GF-D8 (cell line): ENCODE measurements at places on chromosomes 2 and 18.

- no peak for DNase-seq
Observed at GRCh38 chr2:1874950-1875349, 130.6 kb upstream of the PXDN start.

- no peak for DNase-seq
Observed at GRCh38 chr2:211157856-211158463, 601.6 kb downstream of the CPS1 start.

DNA sequence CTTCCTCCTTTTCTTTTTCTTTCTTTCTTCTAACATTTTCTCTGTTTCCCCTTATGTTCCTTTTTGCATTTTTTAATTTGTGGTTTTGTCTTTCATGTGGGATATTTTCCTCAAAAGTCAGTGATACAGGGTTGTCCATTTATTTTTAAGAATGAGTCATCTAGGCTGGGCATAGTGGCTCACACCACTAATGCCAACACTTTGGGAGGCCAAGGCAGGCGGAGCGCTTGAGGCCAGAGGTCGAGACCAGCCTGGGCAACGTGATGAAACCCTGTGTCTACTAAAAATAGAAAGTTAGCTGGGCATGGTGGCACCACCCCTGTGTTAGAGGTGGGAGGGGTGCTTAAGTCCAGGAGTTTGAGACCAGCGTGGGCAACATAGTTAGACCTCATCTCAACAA, 35.8 kb downstream of the KATNAL2 start:
- no peak for DNase-seq

DNA sequence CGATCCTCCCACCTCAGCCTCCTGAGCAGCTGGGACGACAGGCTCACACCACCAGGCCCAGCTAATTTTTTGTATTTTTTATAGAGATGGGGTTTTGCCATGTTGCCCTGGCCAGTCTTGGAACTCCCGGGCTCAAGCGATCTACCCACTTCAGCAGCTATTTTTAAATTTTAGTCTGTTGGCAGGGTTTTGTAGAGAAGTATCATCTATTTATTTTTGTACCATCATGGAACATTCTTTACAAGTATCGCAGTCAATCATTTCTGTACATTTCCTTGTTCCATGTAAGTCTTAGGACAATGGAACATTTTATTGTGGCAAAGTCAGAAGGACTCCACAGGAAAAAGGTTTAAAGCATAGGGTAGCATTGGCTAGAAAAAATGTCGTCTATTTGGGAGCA, 94.6 kb downstream of the UGGT1 start:
- DNase-seq = no peak

DNA sequence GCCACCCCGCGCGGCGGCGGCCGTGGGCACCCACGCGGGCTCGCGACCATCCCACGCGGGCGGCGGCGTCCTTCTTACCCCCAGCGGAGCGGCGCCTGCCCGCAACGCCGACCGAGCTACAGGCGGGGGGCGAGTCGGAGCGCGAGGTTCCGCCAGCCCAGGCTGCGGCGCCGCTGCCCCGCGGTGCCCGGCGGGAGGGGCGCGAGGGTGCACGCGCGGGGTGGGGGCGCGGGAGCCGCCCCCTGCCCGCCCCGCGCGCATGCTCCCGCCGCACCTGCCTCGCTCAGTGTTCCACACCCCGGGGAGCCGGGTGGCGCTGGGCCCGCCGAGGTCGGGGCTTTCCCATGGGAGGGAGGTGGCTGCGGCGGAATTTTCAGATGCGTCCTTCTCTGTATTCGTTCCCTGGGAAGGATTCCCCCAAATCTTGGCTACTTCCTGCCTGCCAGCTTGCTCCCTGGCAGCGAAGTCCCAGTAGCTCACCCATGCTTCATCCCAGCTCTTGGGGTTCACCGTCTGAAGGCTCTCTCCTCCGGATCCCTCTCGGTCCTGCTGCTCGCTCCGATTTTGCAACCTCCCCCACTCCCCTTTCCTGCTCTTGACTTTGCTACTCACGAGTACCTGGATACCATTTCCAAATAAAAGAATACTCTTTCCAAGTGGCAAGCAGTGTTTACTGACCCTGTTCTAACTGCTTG, at the start of gene L3MBTL4:
Gene L3MBTL4 (minus strand): TSS at position 189 of the 695 bp plus-strand sequence. CDS start 103,286 bp downstream, outside the sequence.
- DNase-seq = no peak

DNA sequence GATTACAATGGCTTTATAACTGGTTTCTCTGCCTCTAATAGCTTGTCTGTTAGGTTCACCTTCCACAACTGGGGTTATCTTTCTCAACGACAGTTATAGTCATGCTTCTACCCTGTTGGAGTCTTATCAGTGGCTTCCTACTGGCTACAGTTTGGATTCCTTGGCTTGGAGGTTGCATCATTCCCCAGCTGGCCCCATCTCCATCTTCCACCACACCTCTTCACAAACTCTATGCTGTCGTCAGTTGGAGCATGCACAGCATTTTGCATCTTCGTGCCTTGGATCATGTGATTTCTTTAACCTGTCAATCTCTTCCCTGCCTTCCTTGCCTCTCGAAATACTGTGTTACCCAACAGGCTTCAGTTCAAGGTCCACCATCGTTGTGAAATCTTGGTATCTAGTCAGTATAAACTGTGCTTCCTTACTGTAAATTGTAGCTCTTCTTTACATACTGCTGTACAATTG, 316.3 kb upstream of the CXCR4 start:
- no peak for DNase-seq

- no peak for DNase-seq
Observed at GRCh38 chr18:63725682-63726480, 23.1 kb downstream of the SERPINB11 start.

GRCh38 chr2:9497017-9497416, 22.7 kb downstream of the IAH1 start:
- no peak for DNase-seq

DNA sequence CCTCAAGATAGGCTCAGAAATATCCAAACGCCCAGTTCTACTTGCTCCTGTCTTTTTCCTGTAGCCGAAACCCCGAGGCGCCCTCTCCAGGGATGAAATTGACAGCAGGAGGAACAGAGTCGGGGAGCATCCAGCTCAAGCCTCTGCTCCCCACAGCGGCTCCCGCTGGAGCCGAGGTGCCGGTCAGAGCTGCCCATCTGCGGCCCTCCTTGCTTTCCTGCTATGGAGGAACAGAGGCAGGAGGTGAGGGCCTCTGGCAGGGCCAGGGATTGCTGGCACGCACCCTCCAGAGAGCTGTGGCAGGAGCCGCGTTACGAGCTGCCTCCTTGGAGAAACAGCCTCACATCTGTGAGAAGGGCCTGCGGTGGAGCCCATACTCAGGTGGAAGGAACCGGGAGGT, 172.1 kb downstream of the RNF144A start:
- DNase-seq = no peak

GRCh38 chr2:225274751-225275150, 124.8 kb upstream of the NYAP2 start:
- DNase-seq = no peak

GRCh38 chr18:48777026-48777743, 173.6 kb downstream of the SMAD7 start:
- DNase-seq = no peak

- DNase-seq = no peak
Observed at GRCh38 chr2:220894069-220894468, 678.0 kb downstream of the EPHA4 start.

- no peak for DNase-seq
Observed at GRCh38 chr18:55289775-55290174, 298.2 kb downstream of the TCF4 start.
